Activated T-helper 2 cell treated with anti-CD3 and anti-CD28 coated beads, Interferon-gamma antibody, Interleukin-2, Interleukin-4, amounts not matched to agents 10 μg/mL and 5 μg/mL and 100 μg/mL, durations not matched to agents 14 hours and 24 hours and 36 hours (primary cell): ENCODE measurements at places on chromosomes 1 and 21. TPM values are rescaled to one million over a fixed set of nuclear protein-coding genes. Genes with fewer than 3 reads are reported as not detected.

The OR2L13 gene
- total RNA-seq: not detected in 2 replicates

- no peaks in the 10 kb centered on the region for H3K36me3 ChIP-seq
- no peak overlapping the region for H3K4me3 ChIP-seq
- H3K27ac ChIP-seq: no peak overlapping the region
- H3K27me3 ChIP-seq: no peaks in the 10 kb centered on the region
- no peaks in the 10 kb centered on the region for H3K4me1 ChIP-seq
These were observed 305.4 kb downstream of the BACH1 start for GRCh38 chr21:29604076-29604475.

DNA sequence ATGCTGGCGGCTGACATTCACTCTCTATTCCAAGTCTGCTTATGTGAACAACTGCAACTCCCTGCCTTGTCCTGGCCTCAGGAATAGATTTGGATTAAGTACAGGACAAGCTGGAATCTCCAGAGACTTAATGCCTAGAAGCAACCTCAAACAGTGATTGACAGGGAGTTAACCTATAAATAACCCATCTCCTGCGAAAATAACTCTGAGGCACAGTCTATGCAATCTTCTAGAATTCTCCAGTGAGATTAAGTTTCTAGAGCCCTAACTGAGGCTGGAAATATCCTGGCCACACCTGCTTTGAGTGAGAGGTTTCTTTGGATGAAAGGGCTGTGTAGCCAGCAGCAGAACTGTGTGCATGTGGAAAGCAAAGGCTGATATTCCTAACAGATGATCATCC, 25.3 kb upstream of the ATP1A1 start:
- H3K36me3 ChIP-seq: no peaks in the 10 kb centered on the region
- peaks cover 6% of the 10 kb centered on the region for H3K4me1 ChIP-seq
- peaks cover 2% of the 10 kb centered on the region for H3K27me3 ChIP-seq
- no peak for DNase-seq
- H3K4me3 ChIP-seq: no peak overlapping the region

DNA sequence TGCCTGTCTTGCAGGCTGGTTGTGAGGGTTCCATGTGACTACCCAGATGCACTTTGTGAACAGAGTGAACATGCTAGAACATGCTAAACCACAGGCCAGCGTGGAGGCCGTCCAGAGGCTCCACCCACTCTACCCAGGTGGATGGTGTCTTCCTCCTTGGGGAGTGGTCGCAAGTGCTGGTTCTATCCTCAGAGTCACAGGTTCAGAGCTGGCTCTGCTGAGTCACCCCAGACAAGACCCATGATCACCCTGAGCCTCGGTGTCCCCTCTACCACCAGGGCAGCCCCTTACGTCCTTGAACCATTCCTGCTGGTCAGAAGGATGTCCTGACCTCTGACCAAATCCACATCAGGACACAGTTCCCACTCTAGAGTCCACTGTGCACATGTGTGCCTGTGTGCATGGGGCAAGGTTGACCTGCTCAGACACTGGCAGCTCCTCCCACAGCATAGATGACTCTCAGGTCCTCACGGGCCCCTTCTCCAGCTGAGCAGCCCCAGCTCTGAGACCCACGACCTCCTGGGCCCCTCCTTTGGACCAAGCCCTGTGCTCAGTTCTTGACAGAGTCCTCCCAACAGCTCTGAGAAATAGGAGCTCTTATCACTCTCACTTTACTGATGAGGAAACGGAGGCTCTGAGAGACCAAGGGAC, 391.8 kb downstream of the MATN1 start:
- no peaks in the 10 kb centered on the region for H3K4me1 ChIP-seq
- H3K27ac ChIP-seq: no peak overlapping the region
- no peaks in the 10 kb centered on the region for H3K36me3 ChIP-seq

The CNR2 gene
- total RNA-seq: 0.05 and 0.07 TPM in 2 replicates

DNA sequence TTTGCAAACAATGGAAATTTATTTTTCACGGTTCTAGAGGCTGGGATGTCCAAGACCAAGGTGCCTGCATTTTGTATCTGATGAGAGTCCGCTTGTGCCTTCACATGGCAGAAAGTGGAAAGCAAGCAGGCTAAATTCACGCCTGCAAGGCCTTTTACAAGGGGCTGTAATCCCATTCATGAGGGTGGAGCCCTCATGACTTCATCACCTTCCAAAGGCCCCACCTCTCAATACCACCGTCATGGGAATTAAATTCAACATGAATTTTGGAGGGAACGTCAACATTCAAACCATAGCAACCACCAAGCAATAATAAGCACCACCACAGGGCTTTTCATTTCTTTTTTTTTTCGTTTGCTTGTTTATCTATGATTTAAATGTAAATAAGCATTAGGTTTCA, 115.3 kb downstream of the C1orf21 start:
- no peaks in the 10 kb centered on the region for H3K4me1 ChIP-seq
- no peaks in the 10 kb centered on the region for H3K36me3 ChIP-seq
- peaks cover 12% of the 10 kb centered on the region for H3K27me3 ChIP-seq
- no peak overlapping the region for H3K27ac ChIP-seq
- no peak for DNase-seq

- peak overlapping the region; percentile 63 for H3K27ac ChIP-seq
- H3K4me3 ChIP-seq: peak overlapping the region; percentile 9
- DNase-seq: peak; percentile 57
- peaks cover 18% of the 10 kb centered on the region for H3K36me3 ChIP-seq
- no peaks in the 10 kb centered on the region for H3K27me3 ChIP-seq
These were observed 7.8 kb downstream of the DIPK1A start for GRCh38 chr1:92953491-92953890.

DNA sequence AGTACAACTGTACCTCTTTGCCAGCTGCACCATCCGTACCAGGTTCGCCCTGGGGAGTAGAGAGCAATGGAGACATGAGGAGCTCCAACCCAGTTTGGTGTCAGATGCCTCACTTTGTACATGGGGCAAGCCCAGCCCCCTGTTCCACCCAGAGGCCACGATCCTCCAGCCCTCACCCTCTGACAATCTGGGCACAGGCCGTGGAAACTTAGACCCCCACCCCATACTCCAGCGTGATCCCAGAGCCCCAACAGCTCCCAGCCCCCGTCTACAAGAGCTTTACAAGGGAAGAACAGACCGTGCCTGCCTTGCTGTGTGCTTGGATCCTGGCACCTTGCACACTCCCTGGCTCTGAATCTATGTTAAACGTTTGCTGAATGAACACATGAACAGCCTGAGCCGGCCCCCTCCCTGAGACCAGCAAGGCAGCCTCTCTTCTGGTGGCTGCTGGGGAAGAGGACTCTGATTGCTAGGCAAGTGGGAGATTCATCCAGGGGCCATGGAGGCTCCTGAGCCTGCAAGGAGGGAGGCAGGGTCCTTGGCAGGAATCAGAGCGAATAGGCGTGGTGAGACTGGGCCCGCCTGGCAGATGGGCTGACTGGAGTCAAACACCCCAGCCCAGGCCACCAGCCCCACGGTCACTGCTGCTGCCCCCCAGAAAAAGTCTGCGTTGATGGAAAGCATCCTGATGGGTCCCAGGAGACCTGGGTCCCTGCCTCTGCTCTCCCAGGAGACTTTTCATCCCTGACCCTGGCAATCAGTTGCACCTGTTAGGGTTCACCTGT, 12.5 kb upstream of the PEF1 start:
- no peak for DNase-seq
- H3K4me1 ChIP-seq: no peaks in the 10 kb centered on the region
- peaks cover 2% of the 10 kb centered on the region for H3K27me3 ChIP-seq
- H3K36me3 ChIP-seq: no peaks in the 10 kb centered on the region
- no peak overlapping the region for H3K4me3 ChIP-seq
- no peak overlapping the region for H3K27ac ChIP-seq

- peak; percentile 70 for DNase-seq
- peak overlapping the region; percentile 84 for H3K4me3 ChIP-seq
- H3K4me1 ChIP-seq: peaks cover 49% of the 10 kb centered on the region
- peak overlapping the region; percentile 87 for H3K27ac ChIP-seq
- peaks cover 15% of the 10 kb centered on the region for H3K36me3 ChIP-seq
- no peaks in the 10 kb centered on the region for H3K27me3 ChIP-seq
These were observed 1.2 kb downstream of the SYTL1 start for GRCh38 chr1:27342778-27343638.

The AGRN gene
- 27.6 and 29.2 TPM in 2 replicates for total RNA-seq

The AK5 gene
- total RNA-seq: not detected in 2 replicates

DNA sequence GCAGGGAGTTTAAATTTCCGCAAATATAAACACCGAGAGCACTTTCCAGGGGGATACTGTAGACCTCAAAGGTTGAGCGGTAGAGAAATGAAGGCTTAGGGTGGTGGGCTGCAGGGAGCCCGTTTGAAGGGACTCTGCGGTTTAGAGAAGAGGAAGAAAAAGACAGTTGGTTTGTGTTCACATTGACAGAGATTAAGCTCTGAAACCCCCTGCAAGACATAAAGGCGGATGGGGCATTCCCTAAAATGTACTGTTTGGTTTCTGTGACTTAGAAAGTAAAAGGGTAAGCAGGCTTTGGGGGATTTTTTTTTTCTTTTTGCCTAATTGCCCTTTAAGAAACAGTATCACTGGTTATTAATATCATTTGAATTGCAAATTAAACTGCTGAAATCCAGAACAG, 1.3 kb downstream of the KAZN start:
- H3K27ac ChIP-seq: no peak overlapping the region
- H3K27me3 ChIP-seq: peaks cover 45% of the 10 kb centered on the region
- no peaks in the 10 kb centered on the region for H3K4me1 ChIP-seq
- H3K4me3 ChIP-seq: no peak overlapping the region
- H3K36me3 ChIP-seq: no peaks in the 10 kb centered on the region

DNA sequence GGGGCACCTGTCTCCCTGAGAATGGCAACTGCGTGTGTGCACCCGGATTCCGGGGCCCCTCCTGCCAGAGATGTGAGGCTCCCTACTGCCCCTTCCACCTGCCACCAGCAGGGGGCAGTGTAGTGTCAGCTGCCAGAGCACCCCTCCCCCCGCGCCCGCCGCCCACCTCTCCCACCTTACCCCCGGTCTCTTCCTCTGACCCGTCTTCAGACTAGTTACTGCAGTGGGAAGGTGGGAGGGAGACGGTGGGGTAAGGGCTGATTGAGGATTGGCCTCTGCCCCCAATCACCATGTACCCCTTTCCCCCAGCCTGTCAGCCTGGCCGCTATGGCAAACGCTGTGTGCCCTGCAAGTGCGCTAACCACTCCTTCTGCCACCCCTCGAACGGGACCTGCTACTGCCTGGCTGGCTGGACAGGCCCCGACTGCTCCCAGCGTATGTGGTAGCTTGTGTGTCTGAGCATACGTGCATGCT, 10.1 kb upstream of the LRRC71 start:
- H3K4me1 ChIP-seq: peaks cover 8% of the 10 kb centered on the region
- H3K27me3 ChIP-seq: peaks cover 8% of the 10 kb centered on the region
- H3K36me3 ChIP-seq: no peaks in the 10 kb centered on the region
- no peak overlapping the region for H3K27ac ChIP-seq
- no peak overlapping the region for H3K4me3 ChIP-seq

- H3K27me3 ChIP-seq: no peaks in the 10 kb centered on the region
- no peak for DNase-seq
- no peak overlapping the region for H3K4me3 ChIP-seq
- peaks cover 65% of the 10 kb centered on the region for H3K4me1 ChIP-seq
These were observed 164.2 kb downstream of the HIVEP3 start for GRCh38 chr1:41754540-41754939.

GRCh38 chr1:92500552-92500951, 13.8 kb upstream of the GFI1 start:
- H3K27me3 ChIP-seq: no peaks in the 10 kb centered on the region
- H3K4me3 ChIP-seq: no peak overlapping the region
- no peak overlapping the region for H3K27ac ChIP-seq
- peaks cover 23% of the 10 kb centered on the region for H3K36me3 ChIP-seq
- H3K4me1 ChIP-seq: peaks cover 45% of the 10 kb centered on the region
- DNase-seq: no peak

GRCh38 chr1:155174324-155175280, 953 bp downstream of the TRIM46 start:
- H3K4me1 ChIP-seq: peaks cover 40% of the 10 kb centered on the region
- no peaks in the 10 kb centered on the region for H3K27me3 ChIP-seq
- peak overlapping the region; percentile 96 for H3K27ac ChIP-seq
- peak overlapping the region; percentile 96 for H3K4me3 ChIP-seq
- peaks cover 42% of the 10 kb centered on the region for H3K36me3 ChIP-seq

The CDC7 gene
- total RNA-seq: 27.4 and 28.8 TPM in 2 replicates

DNA sequence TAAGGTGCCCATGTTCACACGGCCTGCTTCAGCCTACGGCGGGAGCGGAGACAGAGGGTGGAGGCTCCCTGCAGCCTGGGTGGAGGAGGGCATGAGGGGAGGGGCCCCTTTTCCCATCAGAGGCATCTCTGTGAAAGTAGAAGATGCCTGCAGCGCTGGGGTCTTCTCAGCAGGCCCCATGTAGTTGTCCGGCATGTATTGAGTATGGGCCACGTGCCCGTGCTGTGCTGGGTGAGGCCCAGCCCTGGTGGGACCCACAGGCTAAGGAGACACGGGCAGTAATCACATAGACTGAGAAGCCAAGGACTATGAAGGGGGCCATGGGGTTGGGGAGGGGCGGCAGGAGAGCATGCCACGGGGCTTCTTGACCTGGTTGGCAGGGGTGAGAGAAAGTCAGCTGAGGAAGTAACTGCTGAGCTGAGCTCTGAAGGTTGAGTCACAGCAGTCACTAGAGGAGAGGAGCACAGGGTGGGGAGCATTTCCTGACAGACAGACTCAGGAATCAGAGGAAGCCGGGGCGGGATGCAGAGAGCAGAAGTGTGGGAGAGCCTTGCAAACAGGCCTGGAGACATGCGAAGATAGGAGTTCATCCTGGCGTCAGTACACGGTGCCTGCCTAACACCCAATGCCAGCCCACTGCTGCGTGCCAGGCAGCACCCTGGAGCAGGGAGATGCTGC, 21.6 kb downstream of the PSEN2 start:
- no peak overlapping the region for H3K4me3 ChIP-seq
- no peak for DNase-seq
- H3K36me3 ChIP-seq: peaks cover 13% of the 10 kb centered on the region
- H3K27ac ChIP-seq: no peak overlapping the region
- H3K27me3 ChIP-seq: no peaks in the 10 kb centered on the region
- H3K4me1 ChIP-seq: no peaks in the 10 kb centered on the region

The LDLRAD2 gene
- not detected in 2 replicates for total RNA-seq

The CENPS gene
- 16.8 and 17.8 TPM in 2 replicates for total RNA-seq

DNA sequence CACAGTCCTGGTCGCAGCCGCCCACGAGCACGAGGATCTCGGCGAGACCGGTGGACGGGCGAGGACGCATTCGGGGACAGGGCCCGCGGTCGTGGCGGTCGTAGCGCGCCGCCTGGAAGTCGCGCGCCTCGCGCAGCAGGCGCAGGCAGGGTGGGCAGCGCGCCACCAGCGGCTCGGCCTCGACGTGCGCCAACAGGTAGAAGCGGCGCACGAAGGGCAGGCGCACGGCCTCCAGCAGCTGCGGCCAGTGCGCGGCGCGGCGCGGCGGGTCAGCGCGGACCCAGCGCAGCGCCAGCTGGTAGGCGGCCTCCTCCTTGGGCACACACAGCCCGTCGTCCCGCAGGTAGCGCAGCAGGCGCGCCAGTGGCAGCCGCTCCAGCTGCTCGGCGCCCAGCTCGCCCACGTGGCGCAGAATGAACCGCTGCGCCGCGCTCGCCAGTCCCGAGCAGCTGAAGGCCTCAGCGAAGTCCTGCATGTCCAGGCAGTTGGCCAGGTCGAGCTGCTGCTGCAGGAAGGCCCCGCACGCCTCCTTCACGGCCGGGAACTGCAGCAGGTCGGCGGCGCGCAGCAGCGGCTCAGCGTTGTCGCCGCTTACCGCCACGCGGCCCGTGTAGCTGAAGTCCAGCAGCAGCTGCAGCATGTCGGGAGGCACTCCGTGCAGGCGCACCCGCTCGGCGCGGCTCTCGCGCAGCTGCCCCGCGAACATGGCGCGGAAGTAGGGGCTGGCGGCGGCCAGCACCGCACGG, 573 bp downstream of the KLHL21 start:
- H3K36me3 ChIP-seq: peaks cover 34% of the 10 kb centered on the region
- peak; percentile 71 for DNase-seq
- H3K27me3 ChIP-seq: no peaks in the 10 kb centered on the region
- H3K27ac ChIP-seq: peak overlapping the region; percentile 97
- peaks cover 21% of the 10 kb centered on the region for H3K4me1 ChIP-seq
- H3K4me3 ChIP-seq: peak overlapping the region; percentile 96
